Endodermal cell (in vitro differentiated cells): ENCODE measurements at places on chromosomes 12 and 14. TPM values are rescaled to one million over a fixed set of nuclear protein-coding genes. Genes with fewer than 3 reads are reported as not detected.
A peak's percentile ranks its signal among the peaks of the same experiment; 100 is the strongest.

The GAPDH gene
- 5,273 and 5,581 TPM in 2 replicates for total RNA-seq

GRCh38 chr12:40559865-40560264 is 132.4 kb upstream of the CNTN1 start:
- no peaks in the 10 kb centered on the region for H3K27me3 ChIP-seq
- no peaks in the 10 kb centered on the region for H3K36me3 ChIP-seq
- peaks cover 3% of the 10 kb centered on the region for H3K4me1 ChIP-seq
- H3K27ac ChIP-seq: no peak overlapping the region
- no peak overlapping the region for H3K4me3 ChIP-seq

GRCh38 chr14:58167057-58167456 is 15.0 kb upstream of the ARMH4 start:
- H3K27me3 ChIP-seq: no peaks in the 10 kb centered on the region
- H3K27ac ChIP-seq: no peak overlapping the region
- no peak for DNase-seq
- no peaks in the 10 kb centered on the region for H3K36me3 ChIP-seq
- H3K4me3 ChIP-seq: no peak overlapping the region

- H3K27me3 ChIP-seq: no peaks in the 10 kb centered on the region
- no peak overlapping the region for H3K4me3 ChIP-seq
- H3K4me1 ChIP-seq: no peaks in the 10 kb centered on the region
Observed at GRCh38 chr12:94379479-94380113, 80.1 kb downstream of the CEP83 start.

The CPNE6 gene
- not detected in 3 replicates for total RNA-seq

DNA sequence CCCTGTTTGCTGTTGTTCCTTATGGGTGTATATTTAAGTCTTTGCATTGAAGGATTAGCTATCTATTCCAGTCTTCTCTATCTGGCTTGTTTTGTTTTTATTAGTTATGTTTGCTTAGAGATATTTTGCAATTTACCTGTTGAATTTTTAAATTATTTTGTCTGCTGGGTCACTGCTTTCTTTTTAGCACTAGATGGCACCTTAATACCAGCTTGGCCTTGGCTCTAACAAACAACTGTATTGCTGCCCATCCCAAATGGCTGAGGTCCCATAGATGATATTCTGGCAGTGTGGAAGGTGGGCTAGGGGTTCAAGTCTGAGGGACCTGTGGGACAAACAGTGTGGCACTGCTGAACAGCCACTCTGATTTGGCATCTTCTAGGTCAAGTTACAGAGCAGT is 144.0 kb upstream of the FBXO33 start:
- no peaks in the 10 kb centered on the region for H3K27me3 ChIP-seq
- H3K27ac ChIP-seq: no peak overlapping the region
- no peak for DNase-seq

The MORN3 gene
- 0.89 to 2.1 TPM (median 1.4 TPM) in 3 replicates for total RNA-seq

DNA sequence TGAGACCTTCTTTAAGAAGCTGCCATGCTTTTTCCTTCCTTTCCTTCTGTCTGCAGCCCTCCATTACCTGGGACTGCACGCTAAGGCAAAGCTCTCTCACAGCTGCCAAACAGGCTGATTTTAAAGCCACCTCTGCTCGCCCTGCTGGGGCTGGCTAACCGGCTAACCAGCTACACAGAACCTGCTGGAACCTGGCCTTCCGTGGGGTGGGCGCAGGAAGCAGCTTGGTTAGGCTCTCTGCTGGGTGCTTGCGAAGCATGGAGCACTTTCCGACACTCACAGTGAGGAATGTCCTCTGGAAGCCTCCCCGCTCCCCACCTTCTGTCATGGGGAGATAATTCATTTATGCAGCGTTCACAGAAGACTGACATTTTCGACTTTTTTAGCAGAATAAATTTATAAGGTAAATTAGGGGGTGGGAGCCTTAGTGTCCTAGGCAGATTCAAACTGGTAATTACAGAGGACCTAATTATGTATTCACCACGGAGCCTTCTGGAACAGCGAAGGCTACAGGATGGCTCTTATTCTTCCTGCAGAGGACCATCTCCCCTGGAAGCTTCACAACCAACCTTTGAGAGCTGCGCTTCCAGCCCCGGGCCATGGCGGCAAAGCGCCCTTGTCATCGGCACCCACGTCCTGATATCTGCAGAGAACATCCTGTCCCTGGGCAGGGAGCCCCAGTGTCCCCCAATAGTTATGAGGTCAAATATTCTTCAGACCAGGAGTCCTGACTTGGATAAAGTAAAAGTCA is 12.4 kb upstream of the BCL11B start:
- peak; percentile 61 for DNase-seq
- H3K27ac ChIP-seq: no peak overlapping the region
- no peaks in the 10 kb centered on the region for H3K27me3 ChIP-seq
- H3K36me3 ChIP-seq: no peaks in the 10 kb centered on the region
- no peak overlapping the region for H3K4me3 ChIP-seq
- H3K4me1 ChIP-seq: no peaks in the 10 kb centered on the region

GRCh38 chr14:80764496-80764895 is 177.0 kb downstream of the CEP128 start:
- no peak overlapping the region for H3K27ac ChIP-seq
- no peaks in the 10 kb centered on the region for H3K36me3 ChIP-seq
- DNase-seq: no peak
- H3K4me1 ChIP-seq: no peaks in the 10 kb centered on the region
- H3K4me3 ChIP-seq: no peak overlapping the region
- no peaks in the 10 kb centered on the region for H3K27me3 ChIP-seq
